ENCODE measurements at places on chromosomes 6 and 20.

DNA sequence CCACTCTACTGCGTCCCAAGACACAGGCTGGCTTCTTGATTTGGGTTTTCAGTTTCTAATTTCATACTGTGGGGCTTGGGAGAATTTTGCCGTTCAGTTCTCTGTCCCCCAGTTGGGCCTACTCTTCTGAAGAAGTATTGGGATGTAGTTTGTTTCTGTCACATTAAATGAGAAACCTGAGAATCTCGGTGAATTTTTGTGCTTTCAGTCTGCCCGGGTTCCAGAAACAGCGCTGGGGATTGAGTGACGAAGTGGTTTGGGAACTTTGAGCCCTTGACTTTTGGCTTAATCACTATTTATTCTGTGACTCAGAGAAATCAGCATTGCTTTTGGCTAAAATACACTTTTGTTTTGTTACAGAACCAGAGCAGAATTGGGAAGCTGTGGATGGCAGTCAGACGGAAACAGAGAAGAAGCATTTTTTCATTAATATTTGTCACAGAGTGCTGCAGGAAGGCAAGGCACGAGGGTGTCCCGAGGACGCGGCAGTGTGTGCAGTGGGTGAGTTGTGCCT lies 74.0 kb downstream of the IGF2R start:
- DNase-seq, result no peak

DNA sequence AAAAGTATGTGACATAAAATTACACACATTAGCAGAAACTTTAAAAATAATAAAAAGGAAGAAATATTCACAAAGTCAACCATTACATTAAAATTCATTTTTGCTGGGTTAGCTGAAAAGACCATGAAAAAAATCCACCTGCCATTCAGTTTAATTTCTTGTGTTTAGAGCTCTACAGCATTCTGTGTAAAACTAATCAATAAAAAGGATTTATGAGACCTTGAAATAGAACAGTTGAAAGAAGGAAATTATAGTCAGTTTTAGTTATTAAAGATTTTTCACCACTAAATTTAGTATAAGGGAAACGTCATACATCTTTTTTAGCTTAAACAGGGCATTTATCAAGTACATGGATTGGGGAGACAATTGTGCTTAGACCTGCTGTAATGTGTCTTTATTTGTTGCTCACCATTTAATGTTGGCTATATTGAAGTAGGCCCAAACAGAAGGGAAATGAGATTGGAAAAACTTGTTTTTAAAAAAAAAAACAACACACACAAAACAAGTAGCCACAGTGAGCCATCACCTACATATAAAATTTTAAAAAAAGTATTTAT lies 438.7 kb upstream of the POU3F2 start:
- DNase-seq, result no peak

DNA sequence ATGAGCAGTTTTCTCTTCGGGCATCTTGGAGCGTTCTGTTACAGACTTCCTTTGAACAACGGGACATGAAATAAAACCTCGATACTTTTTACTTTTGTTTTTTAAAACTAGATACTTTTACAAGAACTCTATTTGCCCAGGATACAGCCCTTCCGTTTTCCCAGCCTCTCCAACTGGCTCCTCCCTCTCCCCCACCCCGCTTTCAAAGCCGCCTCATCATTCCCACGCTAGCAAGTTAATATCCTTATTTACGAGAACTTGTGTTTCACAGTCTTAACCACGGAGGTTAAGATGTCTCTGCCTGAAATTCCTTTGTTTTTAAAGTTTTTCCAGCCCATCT lies 241 bp upstream of the CFAP206 start:
- no peak for DNase-seq

- DNase-seq, result no peak
Observed at GRCh38 chr6:89357390-89357789, 4.9 kb upstream of the UBE2J1 start.

DNA sequence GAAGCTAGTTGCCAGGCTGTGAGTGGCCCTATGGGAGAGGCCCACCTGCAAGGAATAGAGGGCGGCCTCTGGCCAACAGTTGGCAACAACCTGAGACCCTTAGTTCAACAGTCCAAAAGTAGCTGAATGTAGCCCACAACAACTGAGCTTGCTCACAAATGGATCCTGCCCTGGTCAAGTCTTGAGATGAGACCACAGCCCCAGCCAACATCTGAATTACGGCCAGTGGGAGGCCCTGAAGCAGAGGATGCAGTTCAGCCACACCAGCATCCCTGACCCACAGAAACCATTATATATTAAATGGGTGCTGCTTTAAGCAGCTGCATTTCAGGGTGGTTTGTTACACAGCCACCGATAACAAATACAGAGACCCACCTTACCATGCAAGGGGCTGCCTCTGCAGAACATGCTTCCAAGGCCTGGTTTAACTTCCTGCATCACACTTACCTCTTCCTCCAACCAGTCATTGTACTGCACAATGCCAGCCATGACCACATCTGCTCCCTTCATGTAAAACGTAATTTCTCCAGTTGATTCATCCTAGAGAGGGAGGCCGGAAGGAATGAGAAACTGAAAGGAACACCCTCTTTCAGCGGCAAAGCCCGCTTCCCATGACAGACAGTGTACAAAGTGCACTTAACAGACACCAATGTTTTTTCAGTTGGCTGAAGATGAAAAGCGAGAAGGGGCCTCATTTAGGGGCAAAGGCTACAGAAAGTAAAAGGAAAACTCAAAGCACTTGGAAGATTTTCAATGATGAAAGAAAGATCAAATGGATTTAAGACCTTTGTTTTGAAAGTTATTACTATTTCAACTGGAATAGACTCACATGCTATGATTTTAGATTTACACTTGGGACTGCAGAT lies 86.2 kb upstream of the NFATC2 start:
- no peak for DNase-seq

DNA sequence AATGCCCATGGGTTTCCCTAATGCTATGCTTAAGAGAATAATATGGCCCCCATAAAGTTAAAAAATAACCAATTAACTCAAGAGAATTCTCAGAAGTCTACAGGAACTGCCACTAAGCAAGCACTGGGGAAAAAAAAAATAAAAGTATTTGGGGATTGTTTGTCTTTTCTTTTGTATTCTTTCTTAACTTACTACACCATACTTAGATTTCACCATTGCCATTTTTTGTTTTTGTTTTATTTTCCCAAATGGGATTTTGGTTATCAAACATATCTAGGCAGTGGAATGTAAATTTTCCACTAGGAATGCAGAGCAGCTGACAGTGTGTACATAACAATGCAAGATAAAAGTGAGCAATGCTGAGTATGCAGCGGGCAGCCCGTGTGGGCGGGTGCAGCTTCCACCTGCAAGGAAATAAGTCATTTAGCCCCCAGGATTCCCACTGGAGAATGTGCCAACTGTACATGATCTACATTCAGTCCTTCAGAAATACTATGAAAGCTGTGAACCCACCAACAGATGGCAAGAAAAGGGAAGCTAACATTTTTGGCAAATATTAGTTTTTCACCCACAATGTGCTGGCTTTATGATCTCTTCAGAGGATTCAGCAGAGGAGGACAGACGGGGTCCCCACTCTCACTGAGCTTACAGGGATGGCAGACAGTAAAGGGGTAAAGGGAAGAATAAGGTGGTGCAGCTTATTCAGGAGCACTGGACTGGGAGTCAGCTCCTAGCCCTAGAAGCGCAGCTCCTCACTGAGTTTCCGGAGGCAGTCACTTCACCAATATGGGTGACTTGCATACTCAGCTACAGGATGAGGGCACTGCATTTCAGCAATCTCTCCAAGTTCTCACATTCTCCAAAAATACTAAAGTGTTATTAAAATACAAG lies 44.4 kb downstream of the DCDC2 start:
- DNase-seq, result no peak

DNA sequence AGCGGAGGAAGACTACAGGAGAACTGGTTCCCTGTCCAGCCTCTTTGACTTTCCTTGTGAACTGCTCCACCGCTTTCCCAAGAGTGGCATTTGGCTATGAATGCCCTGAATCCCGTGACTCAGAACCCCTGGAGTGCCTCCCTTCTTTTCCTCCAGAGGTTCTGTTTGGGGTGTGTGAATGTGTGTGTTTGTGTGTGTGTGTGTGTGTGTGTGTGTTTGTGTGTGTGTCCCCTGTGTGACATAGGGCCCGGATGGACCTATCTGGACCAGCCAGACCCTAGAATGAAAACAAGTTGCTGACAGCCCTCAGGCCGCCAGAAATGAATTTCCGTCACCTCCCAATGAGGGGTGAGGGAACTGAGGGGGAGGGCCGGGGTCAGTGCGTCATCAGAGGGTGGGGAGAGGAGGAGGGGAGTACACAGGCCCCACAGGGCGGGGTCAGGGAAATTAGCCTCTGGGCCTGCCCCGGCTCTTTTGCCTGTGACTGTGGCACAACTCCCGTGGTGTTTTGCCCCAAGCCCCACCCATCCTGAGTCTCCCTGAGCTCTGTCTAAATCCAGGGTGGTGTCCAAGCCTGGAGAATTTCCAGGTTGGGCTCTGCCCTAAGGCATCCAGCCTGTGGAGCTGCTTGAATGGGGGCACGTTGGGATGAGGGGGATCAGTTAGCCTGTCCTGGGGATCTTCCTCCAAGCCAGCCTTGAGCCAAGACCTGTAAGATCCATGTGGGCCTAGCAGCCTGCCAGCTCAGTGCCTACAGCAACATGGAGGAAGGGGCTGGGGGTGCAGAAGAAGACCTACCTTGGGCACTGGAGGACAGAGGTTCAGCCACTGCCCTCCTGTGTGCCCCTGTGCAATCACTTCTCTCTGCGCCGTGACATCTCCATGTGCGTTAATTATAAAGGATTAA lies 15.2 kb upstream of the MRPS18A start:
- DNase-seq, result no peak

DNA sequence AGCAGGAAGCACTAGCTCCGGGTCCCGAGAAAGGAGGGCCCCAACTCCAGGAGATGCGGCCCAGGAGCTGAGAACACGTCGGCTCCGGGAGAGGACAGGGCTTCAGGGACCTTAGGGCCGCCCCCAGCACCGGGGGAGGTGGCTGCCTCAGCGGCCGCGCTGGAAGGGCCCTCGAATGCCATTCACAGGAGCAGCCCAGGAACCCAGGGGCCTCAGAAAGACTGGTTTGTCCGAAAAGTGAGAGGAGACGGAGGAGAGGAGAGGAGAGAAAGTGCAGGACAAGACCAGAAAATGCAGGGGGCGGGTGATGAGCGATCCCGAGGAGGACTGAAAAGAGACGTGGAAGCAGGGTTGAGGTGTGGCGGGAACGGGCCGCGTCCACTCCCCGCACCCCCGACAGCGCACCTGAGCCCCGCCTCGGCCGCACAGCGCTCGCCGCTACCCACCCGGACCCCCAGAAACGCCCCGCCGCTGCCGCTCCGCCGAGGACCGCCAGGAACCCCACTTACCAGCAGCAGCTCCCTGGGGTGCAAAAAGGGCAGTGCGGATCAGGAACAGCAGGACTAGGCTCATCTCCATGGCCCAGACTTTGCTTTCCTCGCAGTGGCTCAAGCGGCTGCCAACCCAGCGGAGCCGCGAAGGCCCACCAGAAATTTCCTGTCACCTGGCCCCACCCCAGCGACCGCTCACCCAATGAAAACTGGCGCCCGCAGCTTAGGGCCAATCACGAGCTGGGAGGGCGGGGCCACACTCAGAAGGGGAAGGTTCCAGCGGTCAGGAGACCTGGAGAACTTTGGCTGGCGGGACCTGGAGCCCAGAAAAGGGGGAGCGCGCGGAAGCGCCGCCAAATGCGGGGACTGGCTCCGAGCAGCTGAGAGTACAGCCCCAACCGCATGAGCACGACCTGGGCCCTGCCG lies 25.4 kb downstream of the HLA-F start:
- DNase-seq, result peak; percentile 83

- no peak for DNase-seq
Observed at GRCh38 chr6:135506270-135506997, 8.9 kb upstream of the AHI1 start.

GRCh38 chr20:38935285-38935684 lies 9.1 kb downstream of the FAM83D start:
- no peak for DNase-seq

- no peak for DNase-seq
Observed at GRCh38 chr6:134161041-134161440, 108.6 kb upstream of the SLC2A12 start.

- DNase-seq, result no peak
Observed at GRCh38 chr20:55488593-55488992, 516.7 kb downstream of the CBLN4 start.

DNA sequence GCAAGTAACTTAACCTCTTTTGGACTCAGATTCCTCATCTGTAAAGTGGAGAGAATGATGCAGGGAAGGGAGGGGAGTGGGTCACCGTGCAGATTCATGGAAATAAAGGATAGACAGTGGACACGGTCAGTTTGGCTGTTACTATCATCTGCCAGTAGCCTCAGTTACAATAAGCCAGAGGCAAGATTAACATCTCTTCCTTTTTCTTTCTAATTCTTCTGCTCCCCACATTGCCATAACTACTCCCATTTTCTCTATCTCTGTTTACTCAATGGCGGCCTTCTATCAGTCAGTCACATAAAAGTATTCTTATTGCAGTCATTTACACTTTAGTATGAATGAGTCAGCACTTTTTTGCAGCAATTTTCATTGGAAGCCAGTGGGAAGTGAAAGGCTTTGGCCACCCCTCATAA lies 49.2 kb downstream of the PPP1R16B start:
- no peak for DNase-seq

GRCh38 chr6:28360961-28361360 lies 11.2 kb downstream of the ZKSCAN3 start:
- DNase-seq, result no peak

DNA sequence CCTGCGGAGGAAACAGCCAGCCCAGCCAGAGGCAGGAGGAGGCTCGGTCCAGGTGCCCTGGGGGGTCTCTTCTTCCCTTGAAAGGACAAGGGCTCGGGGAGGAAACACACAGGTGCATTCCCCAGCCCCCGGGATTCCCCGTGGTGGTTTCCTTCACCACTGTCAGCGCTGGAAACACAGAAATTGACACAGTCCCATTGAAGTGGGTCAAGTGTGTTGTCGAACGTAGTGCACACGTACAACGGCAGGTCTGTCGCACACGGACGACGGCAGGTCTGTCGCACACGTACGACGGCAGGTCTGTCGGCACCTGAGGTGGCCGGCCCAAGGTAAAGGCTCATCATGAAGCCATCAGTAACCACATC lies 80.9 kb downstream of the DLL1 start:
- peak; percentile 15 for DNase-seq

DNA sequence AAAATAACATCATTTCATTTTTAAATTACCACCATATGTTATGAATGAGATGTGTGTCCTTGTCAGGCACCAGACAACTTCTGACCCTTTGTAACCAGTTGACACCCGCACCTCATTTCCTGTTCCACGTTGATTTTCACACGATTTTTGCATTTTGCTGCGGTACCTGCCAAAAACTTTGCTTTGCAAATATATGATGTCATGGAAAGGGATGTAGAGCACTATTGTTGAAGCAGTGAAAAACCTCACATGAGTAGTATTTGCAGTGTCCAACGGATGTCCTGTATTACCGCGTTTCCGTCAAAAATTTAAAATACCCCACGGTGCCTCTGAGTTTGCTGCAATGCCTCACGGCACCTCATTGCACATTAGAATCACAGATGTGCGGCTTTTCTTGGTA lies 115.6 kb downstream of the MTHFD1L start:
- DNase-seq, result no peak

GRCh38 chr6:96014846-96015517 lies 792 bp upstream of the FUT9 start:
- no peak for DNase-seq

GRCh38 chr6:149855741-149856140 lies 8.4 kb downstream of the LRP11 start:
- no peak for DNase-seq

Measured in activated CD8-positive, alpha-beta memory T cell treated with anti-CD3 and anti-CD28 coated beads, Interleukin-2, amount 50 U/mL, for 4 hours (primary cell).